ENCODE measurements at places on chromosomes 6 and 20.

- DNase-seq: peak; percentile 5
Measured at GRCh38 chr6:123380257-123380656, 256.5 kb downstream of the TRDN start.

- no peak for DNase-seq
Measured at GRCh38 chr6:42813906-42814444, 32.1 kb downstream of the BICRAL start.

GRCh38 chr6:151377095-151377494 is 14.3 kb downstream of the ZBTB2 start:
- no peak for DNase-seq

GRCh38 chr20:41091927-41092326 is 45.4 kb upstream of the PLCG1 start:
- DNase-seq: no peak

DNA sequence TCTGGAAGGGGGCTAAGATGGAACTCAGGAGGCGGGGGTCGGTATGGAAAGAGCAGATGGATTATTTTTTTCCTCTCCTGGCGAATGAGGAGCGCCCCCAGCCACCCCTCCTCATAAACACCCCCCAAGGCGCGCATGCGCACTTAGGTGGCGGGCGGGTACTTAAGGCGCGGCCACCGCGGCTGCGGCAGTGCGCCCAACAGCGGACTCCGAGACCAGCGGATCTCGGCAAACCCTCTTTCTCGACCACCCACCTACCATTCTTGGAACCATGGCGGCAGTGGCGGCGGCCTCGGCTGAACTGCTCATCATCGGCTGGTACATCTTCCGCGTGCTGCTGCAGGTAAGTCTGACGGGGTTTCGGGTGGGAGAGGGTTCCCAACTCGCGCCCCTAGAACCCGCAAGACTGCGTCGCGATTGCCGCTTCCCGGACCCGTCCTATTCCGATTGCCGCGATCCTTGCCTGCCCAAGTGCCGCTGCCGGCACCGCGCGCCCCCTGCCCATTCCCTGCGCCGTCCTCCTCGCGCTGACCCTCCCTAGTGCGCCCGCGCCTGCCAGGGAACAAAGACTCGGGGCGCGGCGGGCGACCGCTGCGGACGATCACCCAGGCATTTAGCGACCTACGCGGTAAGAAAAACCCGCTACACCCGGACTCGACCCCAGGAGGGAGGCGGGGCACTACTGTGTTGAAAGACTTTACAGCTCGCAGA is at the start of gene NNAT:
TSS of gene NNAT (plus strand) at position 190 of the 711 bp plus-strand sequence. CDS start at position 272, 82 bp downstream.
- DNase-seq: no peak

- DNase-seq: peak; percentile 63
Measured at GRCh38 chr6:84575264-84575663, 189.1 kb downstream of the TBX18 start.

- DNase-seq: peak; percentile 55
Measured at GRCh38 chr6:29705389-29706231, 17.6 kb upstream of the HLA-F start.

- no peak for DNase-seq
Measured at GRCh38 chr6:145178391-145178790, 556.9 kb downstream of the EPM2A start.

DNA sequence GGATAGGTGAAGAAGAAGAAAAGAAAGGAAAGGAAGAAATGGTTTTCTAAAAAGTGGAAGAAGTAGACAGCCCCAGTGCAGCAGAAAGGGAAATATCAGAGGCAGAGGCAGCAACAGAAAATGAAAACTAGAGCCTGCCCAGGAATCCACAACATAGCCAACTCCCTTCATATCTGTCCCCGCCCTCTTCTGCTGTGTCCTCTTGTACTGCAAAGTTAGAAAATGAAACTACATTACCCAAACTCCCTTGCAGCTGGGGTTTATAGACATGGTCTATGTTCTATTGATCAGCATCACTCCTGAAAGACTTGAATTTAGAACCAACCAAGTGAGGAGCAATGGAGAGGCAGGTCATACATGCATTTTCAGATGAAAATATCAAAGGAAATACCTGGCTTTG is 200.5 kb upstream of the PHACTR1 start:
- no peak for DNase-seq

- no peak for DNase-seq
Measured at GRCh38 chr6:18488526-18489270, 101.5 kb downstream of the RNF144B start.

DNA sequence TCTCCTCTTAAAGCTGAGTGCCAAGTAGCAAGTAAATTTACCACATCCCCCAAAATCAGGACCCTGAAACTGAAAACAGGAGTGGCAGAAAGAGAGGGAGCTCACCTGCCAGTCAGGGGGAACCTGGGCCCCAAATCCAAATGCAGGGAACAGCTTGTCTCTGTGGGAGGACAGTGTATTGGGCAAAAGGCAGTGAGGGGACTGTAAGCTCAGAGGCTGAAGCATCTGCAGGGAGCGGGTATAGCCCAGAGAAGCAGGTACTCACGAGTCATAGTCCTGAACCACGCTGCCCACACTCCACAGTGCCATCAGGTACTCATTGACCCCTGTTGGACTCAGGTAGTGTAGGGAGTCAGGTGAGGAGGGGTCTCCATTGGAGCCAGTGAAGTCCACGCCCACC is 15.0 kb downstream of the SPAG4 start:
- DNase-seq: no peak

DNA sequence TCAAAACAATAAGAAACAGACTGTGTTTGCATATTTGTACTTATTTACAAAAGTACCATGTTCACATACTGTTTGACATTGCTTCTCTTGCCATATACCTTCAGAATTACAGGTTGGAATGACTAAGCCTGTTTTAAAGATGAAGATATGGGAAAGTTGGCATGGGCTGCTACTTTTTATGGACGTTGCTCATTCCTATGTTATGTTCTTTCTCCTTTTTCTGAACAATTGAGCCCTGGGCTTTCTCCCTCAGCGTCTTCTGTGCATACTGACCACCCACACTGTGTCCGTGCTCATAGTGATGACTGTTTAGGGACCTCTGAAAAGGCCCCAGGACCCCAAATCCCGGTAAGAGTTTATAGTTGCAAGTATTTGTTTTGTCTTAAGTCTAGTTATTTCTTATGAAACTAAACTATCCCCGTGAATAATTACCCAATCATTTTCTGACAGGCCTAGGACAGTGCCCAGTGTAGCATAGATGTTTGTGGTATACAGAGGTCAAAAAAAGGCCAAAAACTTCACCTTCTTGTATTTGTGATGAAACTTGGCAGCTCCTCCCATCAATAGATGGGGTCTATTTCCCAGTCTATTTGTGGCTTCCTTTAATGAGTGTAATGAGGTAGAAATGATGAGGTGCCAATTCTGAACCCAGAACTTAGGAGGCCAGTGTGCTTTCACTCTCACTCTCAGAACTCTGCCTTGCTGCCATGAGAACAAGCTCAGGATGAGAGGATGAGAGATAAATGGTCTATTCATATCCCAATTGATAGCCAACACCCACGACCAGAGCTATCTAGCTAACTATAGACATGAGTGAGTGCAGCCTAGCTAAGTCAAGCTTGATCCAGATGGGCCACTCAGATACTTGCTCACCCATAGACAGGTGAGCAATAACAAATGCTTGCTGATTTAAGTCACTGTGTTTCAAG is 40.9 kb downstream of the GSTA4 start:
- no peak for DNase-seq

DNA sequence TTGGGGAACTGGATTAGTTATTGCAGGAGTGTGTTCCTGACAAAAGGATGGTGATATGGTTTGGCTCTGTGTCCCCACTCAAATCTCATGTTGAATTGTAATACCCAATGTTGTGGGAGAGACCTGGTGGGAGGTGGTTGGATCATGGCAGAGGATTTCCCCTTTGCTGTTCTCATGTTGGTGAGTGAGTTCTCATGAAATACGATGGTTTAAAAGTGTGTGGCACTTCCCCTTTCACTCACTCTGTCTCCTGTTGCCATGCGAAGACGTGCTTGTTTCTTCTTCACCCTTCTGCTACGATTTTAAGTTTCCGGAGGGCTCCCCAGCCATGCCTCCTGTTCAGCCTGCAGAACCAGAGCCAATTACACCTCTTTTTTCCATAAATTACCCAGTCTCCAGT is 16.2 kb upstream of the TREM1 start:
- DNase-seq: peak; percentile 64

DNA sequence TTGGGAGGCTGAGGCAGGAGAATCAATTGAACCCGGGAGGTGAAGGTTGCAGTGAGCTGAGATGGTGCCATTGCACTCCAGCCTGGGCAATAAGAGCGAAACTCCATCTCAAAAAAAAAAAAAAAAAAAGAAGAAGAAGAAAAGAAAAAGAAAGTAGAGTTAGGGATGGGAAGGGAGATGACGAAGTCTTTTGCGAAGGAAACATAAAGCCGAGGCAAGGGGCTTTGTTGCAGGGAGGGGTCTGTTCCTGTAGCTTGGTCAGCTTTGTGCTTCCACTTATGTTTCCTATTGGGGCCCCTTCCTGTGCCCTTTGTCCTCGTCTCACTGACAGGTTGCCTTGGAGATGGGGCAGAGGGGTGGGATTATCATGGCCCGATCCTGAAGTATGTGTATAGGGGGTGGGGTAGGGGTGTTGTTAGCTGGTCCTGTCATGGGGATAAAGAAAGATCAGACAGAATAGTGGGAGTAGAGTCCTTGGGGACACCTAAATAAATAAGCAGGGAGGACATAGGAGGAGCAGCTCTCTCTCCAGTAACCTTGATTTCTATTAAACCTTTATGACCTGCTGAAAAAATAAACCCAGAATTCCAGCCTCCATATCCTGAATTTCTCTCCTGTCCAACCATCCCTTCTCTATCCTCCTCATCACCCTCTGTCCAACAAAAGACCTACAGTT is 1.1 kb upstream of the CLIC1 start:
- peak; percentile 85 for DNase-seq

GRCh38 chr6:4085332-4085700 is 6.4 kb upstream of the FAM217A start:
- DNase-seq: no peak

Data from KBM-7 (cell line).